ENCODE measurements at places on chromosomes 1 and 21.

- DNase-seq = no peak
These were observed 5.9 kb downstream of the AGO3 start for GRCh38 chr1:35936838-35937237.

GRCh38 chr1:154502066-154502743 is at the start of the genes SHE and TDRD10:
Gene SHE (minus strand): TSS chr1:154502412. CDS start chr1:154502026, 386 bp downstream.
Gene TDRD10 (plus strand): TSS chr1:154502219. CDS start chr1:154506904, 4,685 bp downstream.
- no peak for DNase-seq

DNA sequence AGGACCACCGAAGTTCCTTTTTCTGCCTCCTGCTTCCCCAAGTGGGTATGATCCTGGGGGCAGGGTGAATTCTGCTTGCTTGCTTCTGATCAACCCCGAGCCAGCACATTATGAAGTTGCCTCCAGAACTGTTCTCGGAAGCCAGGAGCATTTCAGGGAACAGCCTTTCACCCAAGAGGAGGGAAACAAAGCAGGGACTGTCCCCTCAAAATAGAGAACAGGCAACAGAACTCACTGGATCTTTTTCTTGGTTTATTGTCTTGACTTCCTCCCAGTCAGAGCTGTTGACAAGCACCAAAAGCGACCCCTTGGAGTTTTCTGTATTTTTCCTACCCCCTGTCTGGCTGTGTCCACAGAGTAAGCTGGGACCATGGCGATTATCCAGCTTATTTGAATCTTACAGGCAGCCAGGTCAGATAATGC is 258.3 kb upstream of the SGIP1 start:
- DNase-seq = no peak

DNA sequence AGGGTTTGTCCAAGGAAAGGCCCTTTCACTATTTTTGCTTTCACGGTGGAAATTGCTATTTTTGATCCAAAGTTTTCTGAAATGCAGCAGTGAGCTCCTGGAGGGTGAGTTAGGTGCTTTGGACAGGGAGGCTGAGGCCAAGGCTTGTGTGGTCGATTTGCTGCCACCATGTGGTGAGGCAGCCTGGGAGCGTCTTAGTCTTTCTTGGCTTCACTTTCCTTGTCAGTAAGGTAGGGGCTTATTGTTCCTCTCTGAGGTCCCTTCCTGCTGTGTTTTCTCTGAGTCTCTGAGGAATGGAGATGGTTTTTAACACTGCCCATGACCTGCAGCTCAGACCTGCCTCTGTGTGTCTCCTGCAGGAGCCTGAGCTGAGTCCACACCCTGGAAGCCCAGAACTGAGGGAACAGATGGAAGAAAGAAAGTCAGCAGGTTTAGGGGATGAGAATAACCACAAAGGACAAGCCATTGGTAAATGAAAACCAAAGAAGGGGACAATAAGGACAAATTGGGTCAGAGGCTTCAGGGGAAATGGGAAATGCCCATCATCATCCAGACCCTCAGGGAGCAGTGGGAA is 20.1 kb upstream of the S100A10 start:
- no peak for DNase-seq

- no peak for DNase-seq
These were observed 319.8 kb upstream of the RRP15 start for GRCh38 chr1:217965156-217965786.

DNA sequence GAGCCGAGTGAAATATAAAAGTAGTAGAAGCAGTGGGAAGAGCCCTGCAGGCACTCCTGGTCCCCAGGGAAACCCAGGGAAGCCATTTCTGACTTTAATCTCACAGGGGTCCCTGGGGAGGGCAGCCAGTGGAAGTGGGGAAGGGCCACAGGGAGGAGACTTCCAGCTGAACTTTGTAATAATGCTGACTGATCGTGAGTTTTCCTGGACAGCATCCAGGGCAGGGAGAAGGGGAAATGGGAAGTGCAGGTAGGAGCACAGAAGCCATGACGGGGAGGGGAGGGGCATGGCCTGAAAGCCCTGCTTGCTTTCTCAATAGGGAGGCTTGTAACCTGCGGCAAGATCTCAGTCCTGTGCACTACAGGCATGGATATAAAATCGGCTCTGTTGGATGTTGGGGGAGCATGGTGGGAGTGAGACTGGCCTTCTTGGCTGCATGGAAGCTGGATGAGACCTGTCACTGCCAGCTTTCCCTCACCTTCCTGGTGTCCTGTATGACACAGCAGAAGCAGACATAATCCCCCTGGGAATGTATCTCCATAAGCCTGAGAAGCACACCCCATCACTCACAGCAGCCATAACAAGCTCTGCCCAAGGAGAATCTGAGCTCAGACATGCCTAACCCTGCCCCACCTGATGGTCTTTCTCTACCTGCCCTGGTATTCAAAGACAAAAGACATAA is 15.1 kb upstream of the MX1 start:
- DNase-seq = no peak

DNA sequence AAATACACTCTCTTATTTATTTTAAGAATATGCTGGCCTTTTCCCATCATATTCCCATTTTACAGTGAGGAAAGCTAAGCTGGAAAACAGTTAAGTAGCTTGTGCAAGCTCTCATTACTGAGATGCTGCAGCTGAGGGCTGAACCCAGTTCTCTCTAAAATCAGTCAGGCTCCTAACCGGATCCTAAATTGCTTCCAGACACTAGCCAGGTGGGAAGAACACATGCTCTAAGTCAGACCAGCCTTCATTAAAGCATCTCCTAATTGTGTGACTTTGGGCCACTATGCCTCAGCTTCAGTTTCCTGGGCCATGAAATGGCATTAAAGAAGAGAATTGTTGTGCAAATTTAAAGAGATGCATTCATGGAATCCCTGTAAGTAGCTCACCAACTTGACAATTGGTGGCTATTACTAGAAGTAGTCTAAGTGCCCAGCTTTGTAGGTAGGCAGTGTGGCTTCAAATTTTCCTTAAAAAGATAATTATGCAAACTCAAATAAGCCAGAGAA is 228.4 kb downstream of the DAB1 start:
- DNase-seq = no peak

- DNase-seq = no peak
These were observed 78.3 kb downstream of the CLEC20A start for GRCh38 chr1:178418284-178418955.

DNA sequence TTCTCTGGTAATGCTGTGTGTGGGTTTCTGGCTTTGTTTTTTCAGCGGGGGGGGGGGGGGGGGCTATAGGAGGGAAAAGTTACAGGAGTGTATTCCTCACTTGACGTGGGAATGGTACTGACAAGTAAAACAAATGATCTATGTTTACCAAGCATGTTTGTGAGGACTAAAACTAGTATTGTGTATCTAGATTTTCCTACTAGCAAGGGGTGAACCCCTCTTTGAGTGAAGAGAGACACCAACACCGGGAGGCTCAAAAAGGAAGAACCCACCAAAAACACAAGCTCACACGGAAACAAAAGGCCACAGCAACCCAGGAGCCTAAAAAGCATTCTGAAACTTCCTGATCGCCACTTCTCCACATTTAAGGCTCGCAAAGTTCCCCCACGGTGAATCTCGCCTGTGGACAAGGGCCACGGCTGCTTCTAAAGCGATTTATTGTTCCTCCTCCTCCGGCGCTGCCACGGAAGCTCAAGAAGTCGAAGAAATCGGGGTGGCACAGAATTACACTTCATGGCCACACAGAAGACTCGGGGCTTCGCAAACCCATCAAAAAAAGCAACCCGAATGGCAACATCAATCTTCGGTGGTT is 703 bp downstream of the PUM1 start:
- DNase-seq = no peak

All from NCI-H1436 treated with DMSO at 0.1 percent for 48 hours (cell line).